Muscle of arm (tissue), 14 donors: ENCODE measurements at places on chromosomes 3 and 15. TPM values are rescaled to one million over a fixed set of nuclear protein-coding genes. Genes with fewer than 3 reads are reported as not detected.

DNA sequence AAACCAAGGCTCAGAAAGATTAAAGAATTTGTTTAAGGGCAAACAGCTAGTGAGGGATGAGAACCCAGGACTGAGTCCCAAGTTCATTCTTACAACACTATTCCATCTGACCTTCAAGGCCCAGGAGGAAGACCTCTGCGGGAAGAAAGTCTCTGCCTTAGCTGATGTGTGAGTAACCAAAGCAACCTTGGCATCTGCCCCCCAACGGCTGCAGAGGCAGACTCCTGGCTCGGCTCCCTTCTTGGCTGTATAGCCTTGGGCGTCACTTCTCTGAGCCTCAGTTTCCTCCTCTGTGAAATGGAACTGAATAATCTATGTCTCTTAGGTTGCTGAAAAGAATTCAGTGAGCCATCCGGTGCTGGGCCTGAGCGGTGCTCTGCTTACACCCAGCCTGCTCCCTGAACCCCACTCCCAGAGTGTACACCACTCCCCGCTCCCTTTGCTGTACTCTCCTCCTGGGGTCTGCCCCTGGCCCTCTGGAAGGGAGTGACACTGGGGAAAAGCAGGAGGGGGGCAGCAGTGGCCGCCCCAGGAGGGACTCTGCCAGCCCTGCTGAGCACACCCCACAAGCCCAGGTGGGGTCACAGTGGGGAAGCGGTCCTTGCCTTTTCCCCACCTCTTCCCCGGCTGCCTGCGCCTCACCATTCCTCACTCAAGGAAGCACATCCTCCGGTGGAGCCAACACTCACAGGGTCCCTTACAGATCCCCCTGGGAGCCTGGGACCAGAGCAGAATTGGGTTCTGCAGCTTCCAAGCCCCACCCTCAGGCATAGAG lies 97.3 kb downstream of the IQSEC1 start:
- DNase-seq = no peak

DNA sequence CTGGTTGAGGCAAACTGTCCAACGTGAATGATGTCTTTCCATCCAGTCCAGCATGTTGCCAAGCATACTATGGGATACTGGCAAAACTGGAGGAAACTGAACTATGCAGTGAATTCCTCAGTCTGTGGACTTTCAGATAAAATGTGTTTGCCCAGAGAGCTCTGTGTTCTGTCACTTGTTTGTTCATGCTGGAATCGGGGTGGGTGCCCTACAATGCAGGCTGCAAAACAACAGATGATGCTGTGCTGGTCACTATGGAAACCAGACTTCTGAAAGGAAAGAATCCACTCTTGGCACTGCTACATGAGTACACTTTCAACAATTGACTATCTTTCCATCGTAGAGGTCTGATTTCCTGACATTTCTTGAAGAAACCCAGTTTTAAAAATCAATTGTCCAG lies 272.5 kb upstream of the ARHGEF26 start:
- DNase-seq = no peak

Gene NRG4
- 1.4 TPM for polyA plus RNA-seq

GRCh38 chr15:49877117-49877872 lies 241.7 kb downstream of the ATP8B4 start:
- no peak for DNase-seq

Gene ZBTB47
- 32.1 TPM for polyA plus RNA-seq
